ENCODE measurements at places on chromosomes 6 and 20.
A peak's percentile ranks its signal among the peaks of the same experiment; 100 is the strongest.

- no peak for DNase-seq
These were observed 223.4 kb upstream of the FOXQ1 start for GRCh38 chr6:1088492-1089001.

DNA sequence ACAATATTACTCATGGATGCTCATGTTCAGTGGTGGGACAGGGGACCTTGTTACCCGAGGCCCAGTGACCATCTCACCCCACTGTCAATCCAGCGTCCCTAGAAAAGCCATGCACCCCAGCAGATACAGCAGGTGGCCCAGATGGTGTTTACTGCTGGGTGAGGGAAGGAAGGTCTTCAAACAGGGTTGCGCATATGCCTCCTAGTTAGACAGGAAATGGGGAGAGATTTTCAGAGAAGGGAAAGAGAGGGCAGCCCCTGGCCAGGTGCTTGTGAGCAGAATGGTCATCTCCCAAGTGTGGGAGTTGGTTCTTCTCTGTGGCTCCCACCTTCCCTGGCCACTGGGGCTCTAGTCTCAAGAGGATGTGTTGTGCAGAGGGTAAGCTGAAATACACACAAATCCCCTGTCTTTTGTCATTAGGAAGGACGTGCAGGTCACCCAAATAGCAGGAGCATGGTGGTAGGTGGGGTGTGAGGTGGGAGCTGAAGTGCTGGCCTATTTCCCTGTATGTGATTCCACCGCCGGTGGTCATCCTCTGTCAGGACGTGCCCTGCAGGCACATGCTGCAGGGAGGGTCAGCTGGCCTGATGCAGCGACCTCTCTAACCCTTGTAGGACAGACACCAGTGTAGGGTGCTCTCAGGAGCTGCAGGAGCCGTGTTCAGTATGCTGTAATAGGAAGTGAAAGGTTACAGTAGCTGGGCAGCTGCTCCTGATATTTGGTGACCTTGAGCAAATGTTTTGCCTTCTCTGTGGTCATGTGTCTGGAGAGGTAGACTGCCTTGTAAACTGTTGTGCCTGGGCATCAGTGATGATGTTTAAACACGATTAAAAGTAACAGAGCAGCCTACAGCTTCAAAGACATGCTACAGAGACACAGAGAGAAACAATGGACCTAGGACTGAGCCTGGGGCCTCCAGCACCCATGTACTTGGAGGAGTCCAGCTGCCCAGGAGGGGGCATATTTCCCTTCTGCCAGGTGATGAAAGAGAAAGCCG lies 3.2 kb upstream of the CST3 start:
- DNase-seq = no peak

DNA sequence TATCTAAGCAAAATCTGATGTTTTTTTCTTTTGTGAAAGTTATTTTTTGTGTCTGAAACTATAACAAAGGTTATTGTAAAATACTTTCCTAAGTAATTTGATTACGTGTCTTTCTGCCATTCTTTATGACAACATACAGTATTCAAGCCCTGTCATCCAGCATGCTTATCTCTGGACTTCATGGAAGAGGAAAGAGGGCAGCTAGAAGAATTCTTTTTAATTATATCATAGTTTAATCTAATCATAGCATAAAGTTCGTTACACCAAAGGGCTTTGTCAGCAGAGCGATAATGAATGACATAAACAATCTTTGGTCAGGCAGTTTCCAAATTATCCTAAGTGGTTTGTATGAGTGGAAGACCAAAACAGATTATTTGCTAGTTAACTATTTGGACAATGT lies 3.5 kb downstream of the ENPP3 start:
- no peak for DNase-seq

- DNase-seq = peak; percentile 28
These were observed 20.2 kb upstream of the TTK start for GRCh38 chr6:79984261-79984660.
